ENCODE measurements at places on chromosomes 11 and 22.
A peak's percentile ranks its signal among the peaks of the same experiment; 100 is the strongest.

DNA sequence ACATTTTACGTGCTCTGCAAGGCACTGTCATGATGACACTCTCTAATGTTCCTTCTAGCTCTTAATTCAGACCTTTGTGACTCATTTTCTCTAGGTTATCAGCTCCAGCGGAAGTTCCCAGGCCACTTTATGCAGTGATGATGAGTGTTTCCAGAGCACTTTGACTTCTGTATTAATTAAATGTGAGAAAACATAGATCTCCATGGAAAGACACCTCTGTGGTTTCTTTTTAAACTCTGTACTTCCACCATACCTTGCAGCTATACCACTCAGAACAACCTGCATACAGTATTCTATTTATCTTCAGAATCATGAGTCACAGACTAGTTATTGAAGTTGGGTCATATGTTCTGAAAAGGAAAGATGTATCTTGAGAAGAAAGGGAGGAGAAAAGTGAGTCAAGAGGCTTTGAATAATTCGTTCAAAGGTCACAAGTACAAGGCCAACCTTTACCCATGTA, 175.6 kb upstream of the TENM4 start:
- DNase-seq = no peak

DNA sequence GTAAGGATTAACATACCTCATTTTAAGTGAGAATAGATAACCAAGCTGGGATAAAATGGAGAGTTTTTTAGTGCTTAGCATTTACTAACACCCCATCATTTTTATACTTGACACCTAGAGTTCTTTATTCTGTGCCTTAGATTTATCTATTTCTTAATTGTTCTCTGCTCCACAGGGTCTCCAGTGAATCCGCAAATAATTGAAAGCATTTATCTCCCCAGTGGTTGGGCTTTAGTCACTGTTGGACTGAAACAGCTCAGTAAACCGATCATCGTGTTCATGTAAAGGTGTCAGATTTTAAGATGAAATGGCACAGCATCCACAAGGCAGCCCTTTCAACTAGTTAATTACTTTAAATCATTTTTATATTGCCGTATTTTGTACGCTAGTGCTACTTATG, 17.8 kb upstream of the GRIA4 start:
- DNase-seq = no peak

GRCh38 chr22:23166841-23167616, 13.3 kb upstream of the BCR start:
- no peak for DNase-seq

GRCh38 chr11:66853242-66854229, 3.3 kb upstream of the LRFN4 start:
- DNase-seq = no peak

GRCh38 chr11:120028181-120028896, 109.6 kb downstream of the TRIM29 start:
- no peak for DNase-seq

DNA sequence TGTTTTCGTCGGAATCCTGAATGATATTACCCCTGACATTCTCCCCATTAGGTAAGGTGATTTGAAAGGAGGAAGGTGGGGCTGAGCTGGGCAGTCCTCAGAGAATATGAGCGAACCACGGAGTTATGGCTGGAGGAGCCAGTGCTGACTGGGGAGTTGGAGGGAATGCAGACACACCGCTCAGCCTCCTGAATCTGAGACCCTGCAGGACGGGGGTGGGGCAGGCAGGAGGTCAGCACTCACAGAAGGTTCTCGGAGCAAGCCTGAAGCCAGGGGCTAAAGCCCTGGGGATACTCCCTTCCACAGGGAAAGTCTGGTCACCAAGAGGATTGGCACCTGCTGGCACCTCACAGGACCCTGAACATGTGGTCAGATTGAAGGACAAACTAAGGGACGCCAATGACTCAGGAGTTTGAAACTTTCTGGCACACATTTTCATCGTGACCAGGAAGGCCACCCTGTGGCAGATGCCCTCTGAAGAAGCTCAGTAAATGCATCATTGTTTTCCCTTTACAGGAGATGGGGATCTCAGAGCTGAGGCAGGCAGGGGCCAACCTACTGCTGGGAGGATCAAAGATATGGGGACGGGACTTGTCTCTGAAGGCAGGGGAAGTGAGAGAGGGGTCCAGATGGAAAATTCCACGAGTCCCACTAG, 26.9 kb upstream of the FCHSD2 start:
- no peak for DNase-seq

GRCh38 chr11:6298605-6299004, 21.7 kb downstream of the CAVIN3 start:
- no peak for DNase-seq

GRCh38 chr22:22810471-22810870, 77.1 kb upstream of the IGLL5 start:
- DNase-seq = no peak

- DNase-seq = no peak
Measured at GRCh38 chr11:97110376-97110775, 720.6 kb downstream of the JRKL start.

- DNase-seq = no peak
Measured at GRCh38 chr11:94186342-94187203, 57.9 kb downstream of the PANX1 start.

DNA sequence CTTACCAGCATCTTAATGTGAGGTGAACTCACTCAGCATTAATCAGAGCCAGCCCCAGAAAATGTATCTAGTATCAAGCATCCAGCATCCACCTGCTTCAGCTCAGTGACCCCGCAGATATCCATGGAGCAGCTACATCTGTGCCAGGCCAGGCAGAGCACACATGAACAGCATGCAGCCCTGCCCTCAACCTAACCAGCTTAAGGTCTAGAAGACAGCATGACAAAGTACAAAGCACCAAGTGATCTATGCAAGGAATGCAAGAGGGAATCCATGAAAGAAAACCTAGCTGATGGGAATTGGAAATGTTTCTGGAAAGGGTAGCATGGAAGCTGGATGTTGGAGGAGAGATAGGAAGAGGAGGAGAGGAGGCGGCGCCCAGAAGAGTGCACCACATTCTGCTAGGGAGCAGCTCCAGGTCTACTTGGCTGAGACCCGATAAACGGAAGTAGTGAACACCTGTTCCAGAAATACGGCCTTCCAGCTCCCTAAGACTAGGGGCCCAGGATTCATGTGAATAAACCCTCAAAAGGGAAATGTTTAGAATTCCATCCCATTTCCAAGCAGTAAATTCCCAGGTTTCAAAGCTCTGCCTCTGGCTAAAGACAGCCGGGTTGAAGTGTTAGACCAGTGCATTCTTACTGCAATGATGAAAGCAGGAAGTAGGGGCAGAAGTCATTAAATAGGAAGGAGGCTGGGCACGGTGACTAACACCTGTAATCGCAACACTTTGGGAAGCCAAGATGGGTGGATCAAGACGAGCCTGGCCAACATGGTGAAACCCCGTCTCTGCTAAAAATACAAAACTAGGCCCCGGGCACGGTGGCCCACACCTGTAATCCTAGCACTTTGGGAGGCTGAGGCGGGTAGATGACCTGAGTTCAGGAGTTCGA, 23.5 kb upstream of the L3MBTL2 start:
- no peak for DNase-seq

- no peak for DNase-seq
Measured at GRCh38 chr11:88689548-88690240, 352.2 kb upstream of the CTSC start.

- no peak for DNase-seq
Measured at GRCh38 chr11:28763876-28764275, 655.7 kb downstream of the METTL15 start.

DNA sequence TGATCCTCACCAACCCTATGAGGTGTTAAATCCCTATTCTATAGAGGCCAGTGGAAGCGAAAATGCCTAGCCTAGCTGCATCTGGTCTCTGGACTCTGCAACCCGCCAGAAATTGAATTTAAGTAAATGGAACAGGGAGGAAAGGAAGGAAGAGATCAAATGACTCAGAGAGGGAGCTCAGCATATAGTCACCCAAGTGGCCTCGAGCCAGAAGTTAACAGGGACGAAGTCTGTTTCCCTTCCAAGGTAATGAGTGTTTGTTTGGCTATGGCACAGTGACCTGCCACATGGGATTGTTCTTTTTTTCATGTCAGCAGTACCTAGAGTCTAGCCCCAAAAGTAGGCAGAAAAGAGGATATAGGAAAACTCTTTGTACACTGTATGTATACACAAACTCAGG, 66.3 kb downstream of the PAK1 start:
- no peak for DNase-seq

- DNase-seq = no peak
Measured at GRCh38 chr22:24170188-24170587, 11.1 kb upstream of the SUSD2 start.

DNA sequence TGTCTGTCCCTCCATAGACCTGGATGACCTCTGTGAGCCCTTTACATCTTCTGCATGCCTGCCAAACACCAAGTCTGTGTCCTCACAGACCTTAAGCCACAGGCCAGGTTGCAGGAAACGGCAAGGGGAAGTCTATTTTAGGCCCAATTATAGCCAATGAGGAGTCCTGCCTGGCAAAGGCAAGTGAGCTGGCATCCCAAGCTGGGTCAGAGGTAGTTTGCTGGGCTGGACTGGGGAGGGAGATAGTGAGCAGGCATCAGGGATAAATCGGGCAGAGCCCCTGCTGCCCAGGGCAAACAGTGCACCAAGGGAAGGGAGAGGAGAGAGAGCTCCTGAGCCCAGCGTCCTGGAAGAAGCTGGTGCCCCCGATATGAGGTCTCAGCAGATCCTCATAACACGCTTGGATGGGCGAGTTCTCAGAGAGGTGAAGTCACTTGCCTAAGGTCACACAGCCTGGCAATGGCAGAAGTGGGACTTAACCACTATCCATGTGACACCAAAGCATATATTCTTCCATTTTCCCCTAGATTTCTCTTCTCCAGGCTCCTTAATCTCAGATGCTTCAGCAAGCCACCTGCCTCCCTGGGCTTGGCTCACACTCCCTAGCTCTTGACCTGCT, 3.7 kb upstream of the RELT start:
- DNase-seq = no peak

- DNase-seq = no peak
Measured at GRCh38 chr22:46245511-46245910, 4.6 kb downstream of the CDPF1 start.

GRCh38 chr22:50190941-50191741, 5.4 kb downstream of the TRABD start:
- DNase-seq = peak; percentile 47

DNA sequence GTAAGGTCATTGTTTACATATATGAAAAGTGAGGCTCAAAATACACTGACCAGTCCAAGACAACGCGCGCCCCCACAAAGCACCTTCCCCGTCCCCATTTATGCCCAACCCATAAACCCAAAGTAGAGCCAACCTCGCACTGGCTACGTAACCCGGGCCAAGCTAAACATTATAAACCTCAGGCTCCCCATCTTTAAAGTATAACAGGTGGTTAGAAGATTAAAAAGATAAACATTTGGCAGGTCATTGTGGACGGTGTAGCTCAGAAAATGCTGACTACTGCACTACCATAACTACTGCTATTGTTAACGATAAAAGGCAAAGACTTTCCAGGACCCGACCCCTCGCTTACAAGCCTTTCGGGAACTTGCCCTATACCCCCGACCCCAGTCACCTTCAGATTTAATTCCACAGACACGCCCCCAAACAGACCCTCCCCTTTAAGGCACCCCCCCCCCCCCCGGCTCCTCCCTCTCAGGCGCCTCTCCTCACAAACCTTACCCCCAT, 470 bp downstream of the NUMA1 start:
- no peak for DNase-seq

- DNase-seq = no peak
Measured at GRCh38 chr11:9675691-9676090, 11.8 kb downstream of the SWAP70 start.

GRCh38 chr11:134725716-134726639, 313.9 kb upstream of the B3GAT1 start:
- no peak for DNase-seq
